ENCODE measurements at places on chromosomes 16 and 17. TPM values are rescaled to one million over a fixed set of nuclear protein-coding genes. Genes with fewer than 3 reads are reported as not detected.

DNA sequence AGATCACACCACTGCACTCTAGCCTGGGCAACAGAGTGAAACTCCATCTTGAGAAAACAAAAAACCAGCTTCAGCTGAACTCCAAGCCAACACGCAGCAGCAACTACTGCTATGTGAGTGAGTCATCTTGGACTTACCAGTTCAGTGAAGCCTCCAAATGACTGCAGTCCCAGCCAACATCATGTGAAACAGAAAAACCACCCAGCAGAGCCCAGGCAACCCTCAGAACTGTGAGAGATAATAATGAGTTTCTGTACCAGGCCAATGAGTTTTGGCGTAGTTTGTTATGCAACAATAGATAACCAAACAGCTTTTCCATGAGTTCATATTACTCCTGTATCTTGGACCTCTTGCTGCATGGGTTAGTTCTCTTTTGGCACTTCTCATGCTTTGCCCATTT lies 23.3 kb downstream of the PHF12 start:
- no peak for DNase-seq

DNA sequence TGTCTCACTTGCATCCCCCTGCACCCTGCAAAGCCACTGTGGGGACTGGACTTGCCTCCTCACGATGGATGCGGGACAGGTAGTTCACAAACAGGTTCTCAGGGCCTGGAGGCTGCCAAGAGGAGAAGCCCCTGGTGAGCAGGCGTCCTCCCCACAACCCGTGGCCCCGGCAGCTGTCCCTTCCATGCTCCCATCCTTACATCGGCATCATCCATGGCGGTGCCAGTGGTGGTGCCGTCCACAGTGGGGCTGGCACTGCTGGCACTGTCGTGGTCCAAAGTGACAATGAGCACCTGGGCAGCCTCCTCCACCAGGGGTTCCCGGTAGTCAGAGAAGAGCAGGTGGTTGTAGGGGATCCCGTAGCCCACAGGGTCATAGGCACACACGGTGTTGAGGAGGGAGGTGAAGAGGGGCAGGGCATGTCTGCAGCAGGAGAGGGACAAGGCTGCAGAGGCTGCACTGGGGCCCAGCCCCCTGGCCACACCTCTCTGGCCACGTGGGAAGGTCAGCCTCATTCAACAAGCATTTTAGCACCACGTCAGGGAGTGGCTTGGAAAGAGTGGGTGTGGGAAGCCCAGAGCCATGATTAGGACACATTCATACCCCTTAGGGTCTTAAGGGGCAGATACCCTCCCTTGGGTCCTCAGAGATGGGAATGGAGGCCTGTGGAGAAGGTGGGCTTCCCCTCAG lies 12.6 kb downstream of the HID1 start:
- no peak for DNase-seq

DNA sequence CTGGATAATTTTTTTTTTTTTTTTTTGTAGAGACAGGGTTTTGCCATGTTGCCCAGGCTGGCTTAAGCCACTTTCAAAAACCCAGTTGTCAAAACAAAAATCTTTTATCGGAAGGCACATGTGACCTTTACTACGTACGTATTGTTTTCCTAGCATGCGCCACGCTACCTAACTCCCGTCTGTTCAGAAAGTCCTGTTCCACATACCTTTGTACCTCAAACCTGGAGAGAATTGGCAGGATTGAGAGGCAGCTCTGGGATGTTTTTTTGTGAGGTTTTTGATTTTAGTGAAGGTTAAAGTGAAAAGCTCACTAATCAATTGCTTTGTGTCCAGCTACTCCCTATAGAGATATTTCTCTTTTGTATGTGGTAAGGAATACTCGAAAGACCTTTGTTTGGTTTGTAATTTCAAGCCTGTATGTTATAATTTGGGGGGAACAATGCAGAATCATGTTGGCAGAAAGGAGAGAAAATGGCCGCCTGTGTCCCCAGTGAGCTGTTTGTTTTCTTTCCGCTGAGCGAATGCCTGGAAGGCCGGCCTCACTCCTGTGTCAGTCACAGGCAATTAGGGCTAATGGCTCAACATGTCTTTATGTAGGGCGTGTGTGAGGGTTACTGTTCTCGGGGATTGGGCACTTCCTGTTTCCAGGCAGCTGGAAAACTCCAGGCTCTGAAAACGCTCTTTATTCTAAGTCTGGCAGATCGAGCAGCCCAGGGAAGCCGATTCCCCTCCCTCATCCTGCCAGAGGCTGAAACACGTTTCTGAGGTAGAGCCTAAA lies 60.8 kb upstream of the CLEC18A start:
- peak; percentile 5 for DNase-seq

DNA sequence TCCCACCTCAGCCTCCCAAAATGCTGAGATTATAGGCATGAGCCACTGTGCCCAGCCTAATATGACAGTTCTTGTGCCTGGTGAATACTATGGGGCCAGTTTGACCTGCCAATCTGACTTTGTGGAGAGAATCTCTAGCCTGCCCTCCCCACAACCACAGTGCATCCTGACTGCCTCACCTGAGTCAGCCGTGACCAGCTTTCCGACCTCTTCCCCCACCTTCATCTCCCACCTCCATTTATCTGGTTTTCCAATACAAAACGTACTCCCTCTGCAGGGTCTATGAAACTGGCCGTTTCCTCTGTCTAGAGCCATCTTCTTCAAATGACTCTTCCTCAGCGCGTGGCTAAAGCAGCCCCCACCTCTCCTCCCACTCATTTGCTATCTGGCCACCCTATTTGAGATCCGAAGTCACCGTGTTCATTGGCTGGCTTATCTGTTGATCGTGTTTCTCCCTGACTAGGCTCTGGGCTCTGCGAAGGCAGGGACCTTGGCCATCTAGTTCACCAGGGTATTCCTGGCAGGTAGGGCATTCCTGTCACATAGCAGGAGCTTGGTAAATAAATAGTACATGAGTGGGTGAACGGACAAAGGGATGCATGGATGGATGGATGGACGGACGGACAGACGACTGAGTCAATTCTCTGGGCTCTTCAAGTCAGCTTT lies 22.3 kb upstream of the PLLP start:
- DNase-seq, result no peak

DNA sequence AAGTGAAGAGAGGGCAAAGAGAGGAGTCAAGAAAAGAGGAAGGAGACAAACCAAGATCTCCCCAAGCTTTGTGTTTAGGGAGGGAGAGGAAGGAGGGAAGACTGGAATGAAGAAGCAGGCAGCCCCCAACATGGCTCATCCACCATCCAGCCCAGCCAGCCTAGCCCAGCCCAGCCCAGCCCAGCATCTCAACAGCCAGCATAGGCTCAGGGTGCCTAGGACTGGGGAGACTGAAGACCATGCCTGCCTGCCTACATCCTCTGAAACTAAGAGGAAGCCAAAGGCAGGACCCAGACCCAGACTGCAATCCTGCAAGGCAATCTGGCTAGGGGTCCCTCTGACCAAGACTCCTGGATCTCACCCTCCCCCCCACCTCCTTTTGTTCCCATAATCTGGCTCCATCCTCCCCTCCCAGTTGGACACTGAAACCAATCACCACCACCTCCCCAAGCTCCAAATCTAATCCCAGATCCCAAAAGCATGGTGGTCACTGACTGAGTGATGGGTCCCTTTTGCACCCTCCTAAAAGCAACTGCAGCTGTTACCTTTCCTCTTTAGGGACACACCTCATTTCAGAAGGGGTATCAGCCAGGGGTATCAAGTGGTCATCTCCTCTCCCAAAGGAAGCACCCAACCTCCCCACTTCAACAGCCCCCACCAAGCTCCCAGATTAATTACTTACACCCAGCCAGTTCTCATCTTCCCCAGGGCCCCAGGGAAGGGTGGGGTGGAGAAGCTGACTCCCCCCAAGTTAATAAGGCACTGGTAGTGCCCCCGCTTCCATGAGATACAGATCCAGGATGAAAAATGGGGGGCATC lies 1.2 kb downstream of the HDAC5 start:
- DNase-seq, result no peak

DNA sequence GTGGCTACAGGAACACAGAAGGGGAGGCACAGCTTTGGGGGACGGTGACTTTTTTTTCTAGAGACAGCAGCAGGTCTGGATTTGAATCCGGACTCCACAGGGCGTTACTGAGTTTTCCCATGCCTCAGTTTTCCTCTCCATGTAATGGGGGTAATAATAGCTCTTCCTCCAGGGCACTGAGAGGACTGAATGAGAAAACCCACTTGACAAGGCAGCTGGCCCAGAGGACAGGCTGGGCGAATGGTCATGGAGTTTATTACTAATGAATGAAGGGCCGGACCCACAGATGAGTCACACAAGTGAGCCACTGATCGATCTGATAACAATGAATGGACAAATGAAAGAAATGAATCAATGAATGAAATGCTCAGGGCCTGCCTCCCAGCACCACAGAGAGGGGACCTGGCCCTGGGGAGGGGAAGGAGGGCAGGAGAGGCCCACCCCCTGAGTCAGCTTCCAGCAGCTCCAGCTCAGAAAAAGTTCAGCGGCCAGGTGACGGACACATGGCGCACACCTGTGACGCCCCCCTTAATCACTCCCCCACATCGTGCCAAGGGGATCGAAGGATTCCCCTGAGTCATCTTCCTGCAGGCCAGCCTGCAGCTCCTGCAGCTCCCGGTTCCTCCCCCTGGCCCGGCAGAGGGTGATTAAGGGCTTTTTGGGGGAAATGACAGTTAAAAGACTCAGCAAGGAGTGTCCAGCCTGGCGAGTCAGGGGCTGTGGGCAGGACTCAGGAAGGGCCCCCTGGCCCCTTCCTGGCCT lies 54.3 kb downstream of the SOCS1 start:
- DNase-seq, result peak; percentile 57

Gene CFAP52
- not detected for total RNA-seq

Gene ASPHD1
- total RNA-seq, result 1.3 TPM

Gene GAS2L2
- not detected for total RNA-seq

Gene PLEKHM1
- 19.4 TPM for total RNA-seq

Gene FNDC8
- total RNA-seq, result not detected
